ENCODE measurements at places on chromosomes 13 and 19.

- DNase-seq: no peak
Observed at GRCh38 chr13:34416971-34417380, 525.1 kb upstream of the NBEA start.

DNA sequence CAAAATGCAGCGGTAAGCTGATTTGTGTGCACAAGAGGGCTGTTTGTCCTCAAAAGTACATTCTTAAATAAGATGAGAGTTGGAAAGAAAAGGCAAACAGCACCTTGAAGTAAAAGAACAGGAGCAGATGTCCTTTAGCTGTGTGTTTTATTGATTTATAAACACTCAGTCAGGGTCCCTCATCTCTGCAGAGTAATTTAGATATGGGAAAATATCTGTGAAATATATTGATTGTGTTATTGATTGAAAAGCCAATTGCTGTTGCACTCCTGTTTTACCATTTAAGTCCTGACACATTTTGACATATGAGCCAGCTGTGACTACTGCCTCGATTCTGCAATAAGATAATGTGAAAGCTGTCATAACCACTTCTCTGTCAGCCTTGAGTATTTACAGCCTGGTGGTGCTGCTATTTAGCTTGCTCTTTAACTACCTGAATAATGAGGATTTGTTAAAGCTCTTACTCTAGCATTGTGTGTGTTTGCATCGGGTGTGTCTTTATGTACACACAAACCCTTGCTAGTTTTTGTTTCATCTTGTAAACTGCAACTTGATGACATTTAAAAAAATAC, 550.1 kb downstream of the DACH1 start:
- DNase-seq: no peak

DNA sequence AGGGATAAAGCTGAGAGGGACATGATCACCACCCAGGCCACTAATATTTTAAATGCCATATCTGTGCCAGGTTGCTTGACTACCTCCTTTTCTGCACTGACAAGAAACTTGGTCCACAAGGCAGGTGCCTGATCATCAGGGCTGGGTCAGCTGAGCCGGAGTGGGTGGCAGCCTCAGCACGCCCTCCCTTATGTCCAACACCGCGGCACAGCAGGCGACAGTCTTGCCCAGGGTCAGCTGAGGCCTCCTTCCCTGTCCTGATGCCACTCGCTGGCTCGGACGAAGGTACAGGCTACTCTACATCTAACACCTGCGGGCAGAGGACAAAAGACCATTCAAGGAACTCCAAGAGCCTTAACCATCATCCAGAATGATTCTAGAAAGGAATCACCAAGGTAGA, 16.9 kb downstream of the ZC3H4 start:
- no peak for DNase-seq

DNA sequence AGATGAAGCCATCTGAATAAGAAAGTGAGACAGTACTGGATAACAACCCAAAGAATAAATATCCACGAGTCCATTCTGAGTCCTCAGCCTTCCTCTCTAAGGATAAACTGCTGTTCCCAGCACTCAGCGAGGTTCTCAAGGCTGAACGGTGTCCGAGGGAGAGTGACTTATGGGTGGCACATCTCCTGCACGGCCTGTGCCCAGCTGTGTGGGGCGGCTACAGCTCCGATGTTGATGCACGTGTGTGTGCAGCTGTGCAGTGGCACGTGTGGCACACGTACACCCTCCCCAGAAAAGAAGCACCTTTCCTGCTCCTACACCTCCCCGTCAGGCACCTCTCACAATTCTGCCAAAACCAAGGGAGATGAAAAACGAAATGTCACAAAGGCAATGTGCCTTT, 45.0 kb downstream of the RAB20 start:
- no peak for DNase-seq

DNA sequence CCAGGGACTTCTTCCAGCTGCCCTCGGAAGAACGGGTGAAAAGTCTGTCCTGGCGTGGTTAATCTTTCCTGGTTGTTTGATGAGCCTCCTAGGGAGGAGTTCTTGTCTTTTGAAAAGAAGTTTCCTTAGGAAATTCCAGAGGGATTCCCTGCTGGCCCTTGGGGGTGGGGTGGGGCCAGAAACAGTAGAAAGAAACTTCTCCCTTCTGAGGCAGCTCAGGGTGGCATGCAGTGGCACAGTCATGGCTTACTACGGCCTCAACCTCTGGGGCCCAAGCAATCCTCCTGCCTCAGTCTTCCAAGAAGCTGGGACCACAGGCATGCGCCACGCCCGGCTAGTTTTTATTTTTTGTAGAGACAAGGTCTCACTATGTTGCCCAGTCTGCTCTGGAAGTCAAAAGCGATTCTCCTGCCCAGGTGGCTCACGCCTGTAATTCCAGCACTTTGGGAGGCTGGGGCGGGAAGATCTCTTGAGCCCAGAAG, 1.5 kb downstream of the ZNF101 start:
- DNase-seq: no peak

DNA sequence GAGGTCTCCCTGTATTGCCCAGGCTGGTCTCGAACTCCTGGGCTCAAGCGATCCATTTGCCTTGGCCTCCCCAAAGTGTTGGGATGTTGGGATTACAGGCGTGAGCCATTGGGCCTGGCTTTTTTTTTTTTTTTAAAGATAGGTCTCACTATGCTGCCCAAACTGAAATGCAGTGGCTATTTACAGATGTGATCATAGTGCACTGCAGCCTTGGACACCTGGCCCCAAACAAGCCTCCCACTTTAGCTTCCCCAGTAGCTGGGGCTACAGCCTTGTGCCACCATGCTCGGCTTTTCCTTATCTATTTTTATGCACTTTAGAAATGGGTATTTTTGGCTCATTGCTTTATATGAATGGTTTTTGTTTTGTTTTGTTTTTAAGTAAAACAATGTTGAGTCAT, 37.4 kb downstream of the LSM14A start:
- DNase-seq: no peak

DNA sequence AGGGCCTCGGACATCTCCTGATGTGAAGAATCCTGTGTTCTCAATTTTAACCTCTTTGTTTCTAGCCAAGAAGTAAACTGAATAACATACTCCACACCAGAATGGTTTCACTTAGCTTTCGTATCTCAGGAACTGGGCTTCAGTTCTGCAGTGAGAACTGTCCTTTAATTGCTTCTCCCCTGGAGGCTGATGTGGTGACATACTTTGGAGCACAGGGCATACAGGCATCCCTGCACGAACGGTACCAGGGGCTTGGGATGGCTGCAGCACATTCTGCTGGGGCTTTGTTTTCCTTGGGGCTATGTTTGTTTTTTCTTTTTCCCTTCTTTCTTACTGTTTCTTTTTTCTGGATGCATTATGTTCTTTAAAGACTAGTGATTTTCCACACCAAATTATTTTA, 230.5 kb downstream of the TM9SF2 start:
- DNase-seq: no peak

All from occipital lobe (tissue), 3 donors.